Germinal center (tissue), 1 donor: ENCODE measurements at places on chromosomes 12 and 14.

GRCh38 chr12:12890543-12891079, 751 bp upstream of the GPRC5A start:
- peak; percentile 10 for DNase-seq

GRCh38 chr12:72214163-72214562, 58.0 kb upstream of the TRHDE start:
- no peak for DNase-seq

DNA sequence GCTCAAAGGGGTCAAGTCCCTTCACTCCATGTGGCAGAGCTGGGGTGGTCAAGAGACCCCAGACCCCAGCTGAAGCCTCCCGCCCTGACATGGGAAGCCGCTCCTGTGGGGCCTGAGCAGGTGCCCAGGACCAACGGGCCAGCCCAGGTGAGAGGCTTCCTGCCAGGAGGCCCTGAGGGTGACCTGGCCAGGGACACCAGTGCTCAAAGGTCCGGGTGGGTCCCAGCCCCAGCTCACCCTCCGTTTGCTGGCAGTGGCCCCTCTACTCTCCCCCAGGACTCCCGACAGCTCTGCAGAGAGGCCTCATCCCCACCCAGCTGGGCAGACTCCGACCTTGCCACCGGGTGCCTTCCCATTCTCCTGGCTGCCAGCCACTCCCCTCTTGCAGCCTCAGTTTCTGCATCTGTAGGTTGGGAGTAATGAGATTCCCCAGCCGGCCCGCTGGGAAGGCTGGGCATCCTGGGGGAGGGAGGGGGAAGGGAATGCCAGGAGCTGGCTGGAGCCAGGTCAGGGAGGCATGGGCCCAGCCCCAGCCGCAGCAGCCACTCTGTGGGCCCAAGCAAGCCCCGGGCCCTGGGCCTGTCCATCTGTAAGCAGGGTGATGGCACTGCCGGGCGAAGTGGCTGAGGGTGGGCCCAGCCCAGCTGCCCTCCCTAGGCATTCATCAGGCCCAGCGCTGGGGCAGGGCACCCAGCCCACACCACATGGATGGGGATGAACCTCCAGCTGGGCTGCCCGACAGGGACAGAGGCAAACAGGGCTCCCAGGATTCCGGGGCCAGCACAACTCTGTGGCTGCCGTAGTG, 10.3 kb upstream of the INF2 start:
- no peak for DNase-seq

- DNase-seq = no peak
Observed at GRCh38 chr14:29454026-29454693, 473.5 kb downstream of the PRKD1 start.

DNA sequence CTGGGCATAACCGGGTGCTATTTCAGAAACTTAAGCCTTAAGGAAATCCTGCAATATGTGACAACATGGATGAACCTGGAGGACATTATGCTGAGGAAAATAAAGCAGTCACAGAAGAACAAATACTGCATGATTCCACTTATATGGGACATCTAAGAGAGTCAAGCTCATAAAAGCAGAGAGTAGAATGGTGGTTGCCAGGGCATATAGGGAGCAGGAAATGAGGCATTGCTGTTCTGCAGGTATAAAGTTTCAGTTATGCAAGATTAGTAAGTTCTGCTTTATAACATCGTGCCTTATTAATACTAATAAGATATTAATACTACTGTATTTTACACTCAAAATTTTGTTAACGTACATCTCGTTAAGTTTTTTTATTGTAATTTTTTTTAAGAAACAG, 124.2 kb upstream of the ATF1 start:
- no peak for DNase-seq

DNA sequence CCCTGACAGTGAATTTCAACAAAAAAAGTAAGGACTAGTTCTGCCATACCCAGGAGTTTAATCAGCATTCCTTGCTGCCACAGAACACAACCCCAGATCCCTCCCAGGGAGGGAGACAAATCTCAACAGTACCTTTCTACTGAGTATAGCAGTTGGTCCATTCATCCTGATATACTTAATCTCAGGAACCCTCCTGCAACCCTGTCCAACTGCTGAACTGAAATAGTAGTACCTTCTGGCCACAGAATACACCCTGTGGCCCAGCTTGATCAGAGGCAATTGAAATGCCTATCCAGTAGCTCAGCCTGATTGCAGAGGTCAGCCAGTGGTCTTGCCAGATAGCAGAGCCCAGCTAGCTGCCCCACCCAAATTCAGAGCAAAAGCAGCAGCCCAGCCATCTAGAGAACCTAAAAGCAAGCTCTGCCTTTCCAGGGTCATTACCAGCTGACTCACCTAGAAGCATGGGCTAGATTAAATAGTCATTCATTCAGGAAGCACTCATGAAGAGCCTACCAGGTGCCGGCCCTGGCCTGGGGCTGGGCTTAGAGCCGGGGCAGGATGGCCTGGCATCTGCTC, 40.0 kb upstream of the RHOJ start:
- DNase-seq = no peak

DNA sequence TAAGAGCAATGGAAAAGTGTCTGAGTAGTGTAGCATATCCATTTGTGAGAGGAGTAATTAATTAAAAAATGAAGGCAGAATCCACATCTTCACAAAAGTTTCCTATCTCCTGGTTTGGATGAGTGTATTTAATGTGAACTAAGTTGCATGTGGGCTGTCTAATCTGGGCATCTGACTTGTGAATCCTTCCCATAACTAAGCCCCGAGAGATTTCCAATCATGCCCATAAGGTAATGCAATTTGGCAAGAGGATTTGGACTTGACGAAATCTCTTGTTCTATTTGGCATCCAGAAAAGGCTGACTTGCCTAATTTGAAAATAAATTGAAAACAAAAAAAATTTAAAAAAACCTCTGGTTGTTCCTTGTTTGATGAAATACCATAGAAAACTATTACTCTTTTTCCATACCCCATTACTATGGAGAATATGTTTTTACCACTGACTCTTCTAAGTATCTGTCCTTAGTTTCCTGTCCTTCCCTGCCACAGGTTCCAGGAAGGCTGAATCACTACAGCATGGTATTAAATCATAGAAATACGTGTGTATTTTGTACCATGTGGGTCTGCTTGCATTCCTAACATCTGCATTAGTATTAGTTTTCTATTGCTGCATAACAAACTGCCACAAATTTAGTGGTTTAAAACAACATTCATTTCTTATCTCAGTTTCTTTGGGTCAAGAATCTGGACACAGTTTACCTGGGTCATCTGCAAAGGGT, 48.4 kb downstream of the ETV6 start:
- no peak for DNase-seq

- DNase-seq = no peak
Observed at GRCh38 chr14:94153750-94154342, 20.3 kb upstream of the PPP4R4 start.

- no peak for DNase-seq
Observed at GRCh38 chr14:71454513-71455332, 477.5 kb upstream of the RGS6 start.

DNA sequence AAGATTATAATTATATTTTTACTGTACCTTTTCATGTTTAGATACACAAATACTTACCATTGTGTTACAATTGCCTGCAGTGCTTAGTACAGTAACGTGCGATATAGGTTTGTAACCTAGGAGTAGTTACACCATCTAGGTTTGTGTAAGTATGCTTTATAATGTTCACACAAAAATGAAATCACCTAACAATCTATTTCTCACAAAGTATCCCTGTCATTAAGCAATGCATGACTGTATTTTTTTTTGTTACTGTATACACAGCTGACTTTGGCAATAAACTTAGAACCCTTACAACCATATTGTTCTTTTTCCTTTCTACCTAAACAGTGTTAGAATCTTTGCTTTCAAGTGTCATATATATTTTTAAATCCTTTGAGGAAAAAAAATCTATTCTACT, 303.0 kb upstream of the E2F7 start:
- no peak for DNase-seq

- DNase-seq = no peak
Observed at GRCh38 chr12:120719496-120720233, 6.0 kb upstream of the ACADS start.

DNA sequence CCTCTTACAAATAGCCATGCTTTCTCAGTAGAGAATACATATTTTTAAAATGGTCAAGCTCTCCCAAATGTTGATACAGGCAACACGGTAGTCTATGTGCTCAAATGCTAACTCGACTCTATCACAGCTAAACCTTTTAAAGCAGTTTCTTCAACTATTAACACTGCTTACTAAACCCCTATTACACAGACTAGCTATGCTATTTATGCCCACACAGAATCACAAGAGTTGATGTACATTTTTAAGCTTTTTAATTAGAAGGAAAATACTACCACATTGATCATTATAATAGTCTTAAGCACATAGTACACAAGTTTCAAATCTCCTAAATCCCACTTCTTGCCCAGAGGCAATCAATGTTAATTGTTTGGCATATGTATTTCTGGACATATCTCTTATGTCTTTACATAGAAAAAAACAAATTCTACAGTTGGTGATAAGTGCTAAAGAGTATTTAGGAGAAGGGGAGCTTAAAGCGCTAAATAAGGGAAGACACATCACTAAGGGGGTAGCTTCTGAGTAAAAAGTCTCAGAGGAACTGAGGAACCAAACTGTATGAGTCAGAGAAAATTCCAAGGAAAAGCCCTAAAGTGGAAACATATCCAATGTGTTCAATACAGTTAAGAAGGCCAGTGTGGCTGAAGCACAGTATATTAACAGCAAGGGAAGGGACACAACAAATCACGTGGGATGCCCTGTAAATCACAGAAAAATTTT, 13.7 kb downstream of the HNRNPC start:
- DNase-seq = no peak

GRCh38 chr14:55693904-55694303, 113.9 kb downstream of the KTN1 start:
- DNase-seq = no peak
